Stimulated activated naive CD4-positive, alpha-beta T cell treated with Interleukin-2 at 50 U/mL for 16 hours (primary cell): ENCODE measurements at places on chromosomes 6 and 20.

- no peak for DNase-seq
Measured at GRCh38 chr6:7617801-7618764, 28.1 kb downstream of the SNRNP48 start.

DNA sequence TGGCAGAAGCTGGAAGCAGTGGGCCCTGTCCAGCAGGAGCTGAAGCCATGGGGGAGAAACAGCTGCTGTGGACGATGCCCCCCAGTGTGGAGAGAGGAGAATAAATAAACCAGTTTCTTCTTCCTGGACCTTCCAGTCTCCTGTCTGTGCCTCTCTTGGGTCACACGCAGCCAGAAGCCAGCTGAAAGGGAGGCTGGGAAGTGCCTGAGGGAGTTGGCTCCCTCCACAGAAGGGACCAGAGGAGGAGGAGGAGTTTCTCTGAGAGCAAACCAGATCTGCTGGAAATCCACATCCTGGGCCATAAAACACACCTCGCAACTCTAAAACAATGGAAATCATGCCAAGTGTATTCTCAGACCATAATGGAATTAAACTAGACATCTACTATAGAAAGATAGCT lies 577.0 kb downstream of the CDH26 start:
- no peak for DNase-seq

- DNase-seq = no peak
Measured at GRCh38 chr20:50475681-50476292, 34.4 kb upstream of the PTPN1 start.

DNA sequence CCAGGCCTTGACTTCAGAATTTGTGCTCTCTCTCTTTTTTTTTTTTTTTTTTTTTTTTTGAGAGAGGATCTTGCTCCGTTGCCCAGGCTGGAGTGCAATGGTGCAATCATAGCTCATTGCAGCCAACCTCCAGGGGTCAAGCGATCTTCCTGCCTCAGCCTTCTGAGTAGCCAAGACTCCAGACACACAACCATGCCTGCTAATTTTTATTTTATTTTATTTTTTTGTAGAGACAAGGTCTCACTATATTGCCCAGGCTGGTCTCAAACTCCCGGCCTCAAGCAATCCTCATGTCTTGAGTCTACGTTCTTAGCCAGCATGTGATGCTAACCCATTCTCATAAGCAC lies 19.4 kb downstream of the TGM2 start:
- no peak for DNase-seq

DNA sequence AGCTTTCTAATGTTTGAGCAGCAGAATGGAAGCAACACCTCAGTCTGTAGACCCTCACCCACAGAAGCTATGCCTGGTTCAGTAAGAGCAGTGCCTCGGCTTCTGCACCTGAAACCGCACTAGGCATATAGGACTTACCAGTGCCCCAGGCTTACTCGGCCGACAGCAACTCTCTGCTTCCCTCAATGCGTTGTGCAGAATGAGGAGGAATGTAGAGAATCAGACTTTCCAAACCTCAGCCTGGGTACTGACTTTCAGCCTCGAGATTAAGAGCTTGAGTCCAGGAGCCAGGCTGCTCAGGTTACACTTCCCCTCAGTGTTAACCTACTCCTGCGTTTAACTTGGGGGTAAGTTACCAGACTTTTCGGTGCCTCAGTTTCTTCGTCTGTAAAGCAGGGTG lies 8.6 kb downstream of the EYA2 start:
- DNase-seq = no peak

DNA sequence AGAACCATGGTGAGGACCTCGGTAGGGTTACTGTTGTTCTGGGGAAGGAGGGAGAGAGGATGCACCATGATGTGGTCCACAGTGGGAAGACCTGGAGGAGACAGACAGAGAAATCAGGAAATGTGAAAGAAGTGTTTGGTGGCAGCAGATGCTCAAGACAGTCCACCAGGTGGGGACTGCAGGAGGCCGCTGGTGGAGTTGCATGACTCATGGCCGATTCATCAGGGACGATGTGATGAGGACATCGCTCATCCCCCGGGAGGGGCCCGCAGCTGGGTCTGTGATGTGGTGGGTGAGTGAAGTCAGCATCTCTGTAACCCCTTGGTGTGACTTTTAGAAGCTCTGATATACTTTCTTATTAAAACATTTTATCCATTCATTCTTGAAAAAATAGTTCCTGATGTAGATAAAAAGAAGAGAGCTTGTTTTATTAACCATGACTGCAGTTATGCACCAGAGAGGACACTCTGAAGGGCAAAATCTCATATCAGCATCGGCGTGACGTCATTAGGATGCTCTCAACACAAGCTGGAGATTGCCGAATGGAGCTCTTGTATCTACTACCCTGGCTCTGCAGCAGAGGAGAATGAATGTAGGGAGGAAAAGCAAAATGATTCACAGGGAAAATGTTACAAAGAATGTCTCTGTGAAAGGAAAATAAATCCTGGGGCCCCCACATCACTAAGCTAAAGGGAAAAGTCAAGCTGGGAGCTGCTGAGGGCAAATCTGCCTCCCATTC lies 71.2 kb downstream of the RAMACL start:
- peak; percentile 18 for DNase-seq

DNA sequence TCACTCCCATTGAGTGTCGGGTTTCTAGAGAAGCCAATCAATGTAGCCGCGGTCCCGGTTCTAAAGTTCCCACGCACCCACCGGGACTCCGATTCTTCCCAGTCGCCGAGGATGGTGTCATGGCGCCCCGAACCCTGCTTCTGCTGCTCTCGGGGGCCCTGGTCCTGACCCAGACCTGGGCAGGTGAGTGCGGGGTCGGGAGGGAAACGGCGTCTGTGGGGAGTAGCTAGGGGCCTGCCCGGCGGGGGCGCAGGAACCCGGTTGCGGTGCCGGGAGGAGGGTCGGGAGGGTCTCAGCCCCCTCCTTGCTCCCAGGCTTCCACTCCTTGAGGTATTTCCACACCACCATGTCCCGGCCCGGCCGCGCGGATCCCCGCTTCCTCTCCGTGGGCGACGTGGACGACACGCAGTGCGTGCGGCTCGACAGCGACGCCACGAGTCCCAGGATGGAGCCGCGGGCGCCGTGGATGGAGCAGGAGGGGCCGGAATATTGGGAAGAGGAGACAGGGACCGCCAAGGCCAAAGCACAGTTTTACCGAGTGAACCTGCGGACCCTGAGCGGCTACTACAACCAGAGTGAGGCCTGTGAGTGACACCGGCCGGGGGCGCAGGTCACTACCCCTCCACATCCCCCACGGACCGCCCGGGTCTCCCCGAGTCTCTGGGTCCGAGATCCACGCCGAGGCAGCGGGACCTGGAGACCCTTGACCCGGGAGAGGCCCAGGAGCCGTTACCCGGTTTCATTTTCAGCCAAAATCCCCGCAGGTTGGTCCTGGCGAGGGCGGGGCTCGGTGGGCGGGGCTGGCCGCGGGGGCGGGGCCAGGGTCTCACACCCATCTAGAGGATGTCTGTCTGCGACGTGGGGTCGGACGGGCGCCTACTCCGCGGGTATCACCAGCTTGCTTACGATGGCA lies 35.2 kb upstream of the HLA-G start:
- peak; percentile 67 for DNase-seq

DNA sequence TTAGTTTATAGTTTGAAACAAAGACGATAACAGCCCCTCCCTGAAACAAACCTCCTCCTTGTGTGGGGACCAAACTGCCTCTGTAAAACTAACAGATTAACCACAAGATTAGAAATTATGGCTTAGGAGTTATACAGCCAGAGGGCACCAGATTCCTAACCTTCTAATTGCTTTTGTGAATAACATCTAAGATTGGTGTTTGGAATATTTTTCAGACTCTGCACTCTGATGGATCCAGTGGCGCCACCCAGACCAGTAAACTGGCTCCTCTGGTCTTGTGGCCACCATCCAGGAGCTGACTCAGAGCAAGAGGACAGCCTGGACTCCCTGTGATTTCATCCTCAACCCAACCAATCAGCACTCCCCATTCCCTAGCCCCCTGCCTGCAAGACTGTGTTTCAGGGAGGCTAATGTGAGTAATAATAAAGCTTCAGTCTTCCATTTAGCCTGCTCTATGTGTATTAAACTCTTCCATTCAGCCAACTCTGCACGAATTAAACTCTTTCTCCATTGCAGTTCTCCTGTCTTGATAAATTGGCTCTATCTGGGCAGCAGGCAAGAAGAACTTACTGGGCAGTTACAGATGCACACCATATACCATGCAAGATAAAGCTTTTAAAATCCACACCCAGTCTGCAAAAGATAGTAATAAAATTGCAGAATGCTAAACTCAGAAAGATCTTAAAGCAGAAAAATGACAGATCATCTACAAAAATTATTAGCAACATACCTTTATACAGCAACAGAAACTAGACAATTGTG lies 58.5 kb upstream of the SLC22A16 start:
- no peak for DNase-seq

- DNase-seq = no peak
Measured at GRCh38 chr6:16810411-16810810, 49.2 kb upstream of the ATXN1 start.

DNA sequence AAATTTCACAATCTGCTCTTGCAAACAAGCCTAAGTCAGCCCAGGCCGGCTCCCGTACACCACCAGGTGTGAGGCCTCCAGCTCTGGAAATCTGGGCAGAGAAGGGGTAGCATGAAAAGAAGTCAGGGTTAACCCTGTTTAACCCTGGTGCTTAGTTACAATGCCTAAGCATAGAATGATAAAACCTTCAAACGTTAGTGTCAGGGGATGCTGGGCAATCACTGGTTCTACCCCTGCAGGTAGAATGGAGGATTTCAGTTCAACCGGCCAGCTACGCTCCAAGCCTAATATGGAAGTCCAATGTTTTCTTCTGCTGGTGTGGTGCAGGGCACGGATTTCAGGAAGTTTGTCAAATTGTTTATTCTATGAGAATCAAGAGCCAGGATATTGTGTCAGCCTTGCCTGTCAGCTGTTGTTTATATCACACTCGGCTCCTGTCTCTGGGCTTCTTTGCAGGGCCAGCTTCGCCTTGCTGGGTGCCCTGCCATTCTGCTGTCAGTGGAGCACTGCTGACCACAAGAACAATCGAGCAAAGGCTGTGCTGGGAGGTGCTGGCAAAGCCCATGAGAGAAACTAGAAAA lies 20.2 kb upstream of the CD93 start:
- DNase-seq = no peak

DNA sequence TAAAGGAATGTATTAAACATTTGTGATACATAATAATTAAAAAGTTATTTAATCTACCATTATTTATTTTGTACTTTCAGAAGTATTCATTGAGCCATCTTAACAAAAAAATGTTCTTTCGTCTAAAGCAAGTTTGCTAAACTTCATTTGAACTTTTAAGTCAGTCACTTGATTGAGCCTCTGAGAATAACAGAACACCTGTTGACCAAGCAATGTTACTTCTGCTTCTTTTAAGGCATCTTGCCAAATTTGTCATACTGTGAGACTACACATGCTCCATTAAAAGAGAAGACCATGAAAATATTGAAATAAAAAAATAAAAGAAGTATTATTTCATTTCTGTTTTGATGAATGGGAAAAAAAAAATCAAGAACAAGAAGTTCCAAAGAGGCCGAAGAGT lies 141.8 kb upstream of the BMP5 start:
- no peak for DNase-seq

- DNase-seq = no peak
Measured at GRCh38 chr6:1686117-1687098, 76.7 kb downstream of the FOXC1 start.

DNA sequence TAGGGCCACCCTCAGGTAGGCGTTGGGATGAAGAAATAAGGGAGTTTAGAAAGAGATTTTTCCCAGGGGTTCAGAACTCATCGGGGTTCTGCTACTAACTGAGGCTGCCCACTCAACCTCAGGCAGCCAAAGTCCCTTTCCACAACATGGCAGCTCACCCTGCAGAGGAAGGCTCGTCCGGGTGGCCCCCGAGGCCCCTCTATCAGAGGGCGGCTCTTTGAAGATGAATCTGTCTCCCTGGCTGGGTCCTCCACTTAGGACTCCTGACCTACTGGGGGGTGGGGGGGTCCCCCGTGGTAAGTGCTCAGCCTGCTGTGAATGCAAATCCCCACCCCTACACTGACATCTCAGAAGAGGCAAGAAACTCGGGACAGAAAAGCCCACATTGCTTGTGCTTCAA lies 182.9 kb downstream of the SOD2 start:
- DNase-seq = no peak

- DNase-seq = no peak
Measured at GRCh38 chr6:126056355-126057004, 70.1 kb downstream of the TRMT11 start.

- no peak for DNase-seq
Measured at GRCh38 chr20:22402550-22402949, 181.8 kb downstream of the FOXA2 start.

- DNase-seq = no peak
Measured at GRCh38 chr6:42845327-42845694, 34.1 kb upstream of the RPL7L1 start.

GRCh38 chr20:37348792-37349516 lies 3.0 kb downstream of the SRC start:
- no peak for DNase-seq

GRCh38 chr20:40650707-40651106 lies 38.3 kb downstream of the MAFB start:
- DNase-seq = no peak

DNA sequence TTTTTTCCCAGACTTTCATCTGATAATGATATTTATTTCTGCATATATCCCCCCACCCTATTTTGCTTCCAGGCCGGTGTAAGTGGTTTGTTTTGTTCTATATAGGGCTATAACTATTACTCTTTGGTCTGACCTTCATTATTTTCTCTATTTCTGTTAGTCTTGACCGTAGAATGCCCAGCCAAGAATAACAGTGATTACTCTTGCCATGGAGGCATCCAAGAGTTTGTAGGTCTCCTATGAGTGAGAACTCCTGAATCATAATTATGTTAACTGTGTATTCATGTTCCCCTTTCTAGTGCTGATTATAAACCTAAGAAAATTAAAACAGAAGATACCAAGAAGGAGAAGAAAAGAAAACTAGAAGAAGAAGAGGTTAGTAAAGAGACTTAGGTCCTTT lies 52.2 kb downstream of the TOP1 start:
- DNase-seq = no peak

DNA sequence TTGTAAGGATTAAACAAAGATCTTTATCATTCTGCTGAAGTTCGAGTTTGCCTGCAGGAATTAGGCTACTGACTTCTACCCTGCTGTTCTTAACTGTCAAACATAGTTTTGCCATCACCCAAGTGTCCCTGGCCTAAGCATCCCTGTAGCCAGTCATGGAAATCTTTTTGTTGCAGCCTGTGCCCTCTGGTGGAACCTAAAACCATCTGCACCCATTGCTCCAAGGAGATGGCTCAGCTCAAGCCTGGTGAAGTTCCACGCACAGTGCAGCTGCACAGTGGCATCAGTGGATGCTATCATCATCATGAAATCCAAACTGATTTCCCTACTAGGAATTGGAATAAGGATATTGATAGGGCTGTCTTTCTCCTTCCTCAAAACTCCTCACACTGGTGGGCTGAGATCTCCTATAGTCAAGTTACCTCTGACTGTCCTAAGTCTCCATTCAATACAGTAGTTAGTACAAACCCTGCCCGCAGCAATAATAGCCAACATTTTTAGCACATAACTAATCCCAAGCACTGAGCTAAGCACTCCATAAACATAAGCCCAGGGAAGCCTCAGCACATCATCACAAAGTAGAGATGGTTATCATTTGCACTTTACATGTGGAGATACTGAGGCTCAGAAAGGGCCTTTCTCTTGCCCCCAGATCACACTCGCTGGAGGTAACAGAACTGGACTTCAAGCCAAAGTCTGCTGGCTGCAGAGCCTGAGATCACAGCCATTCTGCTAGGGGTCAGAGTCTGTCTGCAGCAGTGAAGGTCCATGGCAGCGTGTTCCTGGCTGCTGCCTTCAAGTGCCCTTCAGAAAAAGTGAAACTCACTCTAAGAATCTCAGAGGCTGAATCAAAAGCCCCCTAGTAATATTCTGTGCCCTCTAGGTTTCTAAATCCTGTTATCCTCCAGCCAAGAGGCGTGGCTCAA lies 77.2 kb upstream of the MC3R start:
- DNase-seq = no peak
